ENCODE measurements at places on chromosomes 3 and 15. TPM values are rescaled to one million over a fixed set of nuclear protein-coding genes. Genes with fewer than 3 reads are reported as not detected.

The PTH1R gene
- total RNA-seq: not detected

DNA sequence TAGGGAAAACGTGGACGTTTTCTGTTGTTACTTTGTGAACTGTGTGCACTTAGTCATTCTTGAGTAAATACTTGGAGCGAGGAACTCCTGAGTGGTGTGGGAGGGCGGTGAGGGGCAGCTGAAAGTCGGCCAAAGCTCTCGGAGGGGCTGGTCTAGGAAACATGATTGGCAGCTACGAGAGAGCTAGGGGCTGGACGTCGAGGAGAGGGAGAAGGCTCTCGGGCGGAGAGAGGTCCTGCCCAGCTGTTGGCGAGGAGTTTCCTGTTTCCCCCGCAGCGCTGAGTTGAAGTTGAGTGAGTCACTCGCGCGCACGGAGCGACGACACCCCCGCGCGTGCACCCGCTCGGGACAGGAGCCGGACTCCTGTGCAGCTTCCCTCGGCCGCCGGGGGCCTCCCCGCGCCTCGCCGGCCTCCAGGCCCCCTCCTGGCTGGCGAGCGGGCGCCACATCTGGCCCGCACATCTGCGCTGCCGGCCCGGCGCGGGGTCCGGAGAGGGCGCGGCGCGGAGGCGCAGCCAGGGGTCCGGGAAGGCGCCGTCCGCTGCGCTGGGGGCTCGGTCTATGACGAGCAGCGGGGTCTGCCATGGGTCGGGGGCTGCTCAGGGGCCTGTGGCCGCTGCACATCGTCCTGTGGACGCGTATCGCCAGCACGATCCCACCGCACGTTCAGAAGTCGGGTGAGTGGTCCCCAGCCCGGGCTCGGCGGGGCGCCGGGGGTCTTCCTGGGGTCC is at the start of gene TGFBR2:
TGFBR2 (plus strand) TSS at position 301 of the 731 bp plus-strand sequence; CDS start at position 584, 283 bp downstream.
- peak; percentile 99 for DNase-seq

- no peak for DNase-seq
Measured at GRCh38 chr3:118909763-118910162, 124.9 kb downstream of the IGSF11 start.

DNA sequence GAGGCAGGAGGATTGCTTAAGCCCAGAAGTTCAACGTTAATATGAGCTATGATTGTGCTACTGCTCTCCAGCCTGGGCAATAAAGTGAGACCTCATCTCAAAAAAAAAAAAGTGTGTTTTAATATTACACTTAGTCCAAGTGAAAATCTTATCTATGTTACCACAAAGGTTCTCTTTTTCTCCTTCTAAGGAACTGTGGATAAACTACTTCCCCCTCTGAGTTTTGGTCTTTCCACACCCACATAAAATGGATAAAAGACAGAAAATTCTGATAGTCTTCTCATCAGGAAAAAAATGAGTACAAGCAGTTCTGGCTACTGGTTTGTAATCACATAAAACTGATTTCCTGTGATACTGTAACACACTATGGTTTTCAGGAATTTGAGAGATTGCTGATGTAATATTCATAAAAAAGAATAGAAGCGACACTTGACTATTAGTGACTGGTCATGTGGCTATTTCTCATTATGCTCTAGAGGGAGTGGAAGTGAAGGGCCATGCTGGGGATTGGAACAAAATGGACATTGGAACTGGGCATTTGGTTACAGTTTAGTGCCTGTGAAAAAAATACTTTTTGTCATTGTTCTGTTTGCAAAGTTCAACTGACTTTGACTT is 68.2 kb downstream of the RYR3 start:
- DNase-seq: no peak

All from fibroblast of the aortic adventitia (primary cell).